ENCODE measurements at places on chromosomes 3 and 15.

DNA sequence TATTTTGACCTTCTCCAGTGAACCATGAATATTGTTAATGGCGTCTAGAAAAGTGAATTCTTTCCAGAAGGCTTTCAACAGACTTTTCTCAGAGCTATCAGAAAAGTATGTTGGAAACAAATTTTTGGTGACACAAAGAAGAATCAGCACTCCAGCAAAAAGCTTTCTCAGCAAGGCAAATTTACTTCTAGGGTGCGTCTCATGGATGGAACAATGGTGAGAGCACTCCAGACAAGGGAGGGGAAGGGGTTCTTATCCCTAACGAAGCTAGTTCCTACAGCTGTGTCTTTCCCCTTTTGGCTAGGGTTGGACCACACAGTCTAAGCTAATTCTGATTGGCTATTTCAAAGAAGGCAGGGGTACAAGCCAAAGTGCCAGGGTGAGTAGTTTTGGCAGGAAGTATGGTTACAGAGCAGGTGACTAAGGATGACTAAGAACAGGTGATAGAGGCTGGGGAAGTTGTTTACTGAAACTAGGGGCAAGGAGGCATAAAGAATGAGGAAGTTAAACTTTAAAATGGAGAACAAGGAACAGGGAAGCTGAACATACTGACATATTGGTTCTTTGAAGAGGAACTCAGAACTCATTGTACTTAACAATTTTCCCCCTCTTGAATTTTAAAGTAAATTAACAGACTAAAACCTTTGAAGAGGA is 959.8 kb downstream of the NAALADL2 start:
- no peak for DNase-seq

DNA sequence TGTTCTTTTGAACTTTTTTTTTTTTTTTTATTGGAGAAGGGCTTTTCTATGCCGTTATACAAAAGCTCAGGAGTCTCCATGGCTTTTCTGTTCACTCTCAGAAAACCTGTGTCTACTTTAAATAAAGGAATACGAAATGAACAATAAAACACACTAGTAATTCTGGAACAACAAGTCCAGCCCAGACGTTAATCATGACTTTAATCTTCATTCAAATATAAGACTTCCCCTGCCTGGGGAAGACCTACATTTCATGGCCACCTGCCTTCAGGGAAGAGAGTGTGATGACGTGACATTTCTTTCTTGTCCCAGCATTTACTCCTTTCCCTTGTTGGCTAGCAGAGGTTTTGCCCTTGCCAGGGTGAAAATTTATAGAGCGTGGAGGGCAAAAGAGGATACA is 564.5 kb downstream of the PDCD6IP start:
- no peak for DNase-seq

DNA sequence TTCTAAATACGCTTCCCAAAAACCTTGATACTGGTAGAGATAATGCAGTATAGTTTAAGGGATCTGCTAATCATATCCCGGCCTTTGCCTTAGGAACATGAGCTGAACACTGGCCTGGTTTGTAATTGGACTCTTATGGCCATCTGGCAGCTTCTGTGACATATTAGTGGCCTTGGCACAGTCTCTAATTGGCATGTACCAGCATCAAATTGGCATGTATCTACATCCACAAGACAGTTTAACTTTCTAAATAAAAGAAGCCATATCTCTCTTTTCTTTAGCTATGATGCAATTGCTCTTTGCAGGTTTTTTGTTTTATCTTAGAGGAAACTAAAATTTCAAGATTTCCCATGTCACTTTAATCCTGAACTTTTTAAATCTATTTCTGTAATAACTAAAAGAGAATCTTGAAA is 44.6 kb upstream of the FILIP1L start:
- DNase-seq: no peak

- no peak for DNase-seq
Measured at GRCh38 chr15:36966708-36967107, 133.6 kb downstream of the MEIS2 start.

DNA sequence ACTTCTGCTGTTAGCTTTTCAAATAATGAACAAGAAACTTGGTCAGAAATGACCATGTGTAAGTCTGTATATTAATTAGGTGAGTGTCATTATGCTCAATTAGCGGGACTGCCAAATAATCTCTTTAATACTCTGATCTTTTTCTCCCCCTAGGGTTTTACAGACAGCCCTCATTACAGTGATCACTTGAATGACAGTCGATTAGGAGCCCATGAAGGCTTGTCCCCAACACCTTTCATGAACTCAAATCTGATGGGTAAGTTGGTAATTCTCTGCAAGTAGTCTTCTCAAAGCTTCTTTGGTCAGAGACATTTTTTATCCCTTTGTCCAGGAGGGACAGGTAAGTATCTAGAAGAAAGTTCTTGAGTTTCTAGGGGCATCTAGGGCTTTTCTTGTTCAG is 173.2 kb downstream of the TCF12 start:
- no peak for DNase-seq

GRCh38 chr3:123406598-123406997 is 42.3 kb downstream of the ADCY5 start:
- DNase-seq: peak; percentile 99

GRCh38 chr3:166531730-166532129 is 694.5 kb upstream of the BCHE start:
- DNase-seq: no peak

Data from tibial artery (tissue), 4 donors.